ENCODE measurements at places on chromosomes 12 and 14. TPM values are rescaled to one million over a fixed set of nuclear protein-coding genes. Genes with fewer than 3 reads are reported as not detected.

GRCh38 chr12:65609359-65609771, 214.9 kb upstream of the HMGA2 start:
- DNase-seq = no peak

DNA sequence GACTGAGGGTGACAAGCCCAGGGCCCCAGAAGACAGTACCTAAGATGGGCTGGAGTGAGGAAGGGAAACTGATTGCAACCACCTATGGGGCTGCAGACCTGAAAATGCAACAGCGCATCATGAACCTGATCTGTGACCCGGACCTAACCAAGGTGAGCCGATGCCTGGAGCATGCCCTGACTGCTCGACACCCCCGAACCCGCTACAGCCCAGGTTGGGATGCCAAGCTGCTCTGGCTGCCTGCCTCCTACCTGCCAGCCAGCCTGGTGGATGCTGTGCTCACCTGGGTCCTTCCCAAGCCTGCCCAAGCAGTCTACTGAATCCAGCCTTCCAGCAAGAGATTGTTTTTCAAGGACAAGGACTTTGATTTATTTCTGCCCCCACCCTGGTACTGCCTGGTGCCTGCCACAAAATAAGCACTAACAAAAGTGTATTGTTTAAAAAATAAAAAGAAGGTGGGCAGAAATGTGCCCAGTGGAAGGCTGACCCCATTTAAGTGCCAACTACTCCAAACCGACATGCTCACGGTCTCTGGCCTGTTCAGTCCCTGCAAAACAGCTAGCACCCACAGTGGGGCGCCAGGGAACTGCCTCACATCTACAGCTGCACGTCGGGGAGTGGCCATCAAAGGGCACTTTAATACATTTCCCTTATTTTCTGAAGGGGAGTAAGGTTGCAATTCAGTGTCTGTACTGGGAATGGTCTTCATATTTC, 4.2 kb downstream of the RDH5 start:
- DNase-seq = peak; percentile 77

DNA sequence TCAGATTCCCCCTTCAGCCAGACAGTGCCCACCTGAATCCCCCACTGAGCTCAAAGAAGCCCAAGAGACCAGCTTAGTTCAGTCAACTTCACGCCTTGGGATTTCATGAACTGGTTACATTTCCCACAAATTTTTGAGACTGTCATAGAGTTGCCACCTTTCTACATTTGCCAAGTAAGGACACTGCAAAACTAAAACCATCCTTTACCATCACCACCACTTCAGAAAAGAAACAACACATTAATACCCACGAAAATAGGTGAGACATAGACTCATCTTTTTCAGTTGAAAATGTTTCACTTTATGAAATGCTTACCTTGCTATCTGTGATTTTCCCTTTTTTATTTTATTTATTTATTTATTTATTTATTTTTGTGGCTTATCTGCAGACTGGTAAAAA, 16.1 kb downstream of the CMKLR1 start:
- no peak for DNase-seq

- no peak for DNase-seq
These were observed 59.0 kb downstream of the PLEKHG3 start for GRCh38 chr14:64763085-64763782.

DNA sequence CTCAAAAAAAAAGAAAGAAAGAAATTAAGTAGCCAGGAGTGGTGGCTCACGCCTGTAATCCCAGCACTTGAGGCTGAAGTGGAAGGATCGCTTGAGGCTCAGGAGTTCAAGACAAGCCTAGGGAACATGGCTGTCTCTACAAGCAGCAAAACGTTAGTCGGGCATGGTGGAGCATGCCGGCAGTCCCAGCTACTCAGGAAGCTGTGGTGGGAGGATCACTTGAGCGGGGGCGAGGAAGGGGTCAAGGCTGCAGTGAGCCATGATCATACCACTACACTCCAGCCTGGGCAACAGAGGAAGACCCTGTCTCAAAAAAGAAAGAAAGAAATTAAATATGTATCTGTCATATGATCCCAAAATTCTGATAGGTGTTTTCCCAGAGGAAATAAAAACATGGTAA, 5.3 kb downstream of the RAD52 start:
- no peak for DNase-seq

GRCh38 chr14:106665814-106666213, 1139.4 kb downstream of the TMEM121 start:
- peak; percentile 37 for DNase-seq

Gene PLBD1
- not detected for total RNA-seq

- DNase-seq = no peak
These were observed 56.4 kb downstream of the VCPKMT start for GRCh38 chr14:50059763-50060616.

GRCh38 chr14:98731701-98732100, 540.3 kb downstream of the BCL11B start:
- no peak for DNase-seq

Measured in activated CD4-positive, alpha-beta T cell treated with anti-CD3 and anti-CD28 coated beads, Interleukin-2, amount 10 ng/mL, durations not matched to agents 7 days and 5 days (primary cell).